ENCODE measurements at places on chromosomes 1 and 21.

DNA sequence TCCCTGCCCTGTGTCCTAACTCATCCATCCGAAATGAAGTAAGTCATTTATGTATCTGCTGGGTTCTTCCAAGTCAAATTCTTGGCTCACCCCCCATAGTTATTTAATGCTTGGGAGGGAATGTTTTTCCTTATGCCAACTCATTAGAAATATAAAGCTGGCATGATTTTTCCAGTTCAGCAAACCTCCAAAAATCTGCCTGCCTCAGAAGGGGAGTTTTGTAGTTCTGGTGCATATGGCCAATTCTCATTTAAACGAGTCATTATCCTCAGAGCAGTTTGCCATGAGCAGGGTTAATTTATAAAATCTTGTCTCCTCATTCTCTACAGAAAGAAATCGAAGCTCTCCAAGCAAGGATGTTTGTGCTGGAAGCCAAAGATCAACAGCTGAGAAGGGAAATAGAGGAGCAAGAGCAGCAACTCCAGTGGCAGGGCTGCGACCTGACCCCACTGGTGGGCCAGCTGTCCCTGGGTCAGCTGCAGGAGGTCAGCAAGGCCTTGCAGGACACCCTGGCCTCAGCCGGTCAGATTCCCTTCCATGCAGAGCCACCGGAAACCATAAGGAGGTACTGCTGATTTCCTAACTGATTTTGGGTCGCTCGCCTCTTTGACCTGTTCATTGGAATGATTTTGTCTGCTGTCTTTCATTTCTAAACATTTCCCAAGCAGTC, 144.1 kb downstream of the DISC1 start:
- DNase-seq, result no peak

GRCh38 chr1:235882816-235883215, 16.1 kb upstream of the LYST start:
- no peak for DNase-seq

- no peak for DNase-seq
Observed at GRCh38 chr1:183638649-183639387, 3.2 kb upstream of the ARPC5 start.

- DNase-seq, result no peak
Observed at GRCh38 chr1:213003256-213003655, 12.4 kb downstream of the ANGEL2 start.

DNA sequence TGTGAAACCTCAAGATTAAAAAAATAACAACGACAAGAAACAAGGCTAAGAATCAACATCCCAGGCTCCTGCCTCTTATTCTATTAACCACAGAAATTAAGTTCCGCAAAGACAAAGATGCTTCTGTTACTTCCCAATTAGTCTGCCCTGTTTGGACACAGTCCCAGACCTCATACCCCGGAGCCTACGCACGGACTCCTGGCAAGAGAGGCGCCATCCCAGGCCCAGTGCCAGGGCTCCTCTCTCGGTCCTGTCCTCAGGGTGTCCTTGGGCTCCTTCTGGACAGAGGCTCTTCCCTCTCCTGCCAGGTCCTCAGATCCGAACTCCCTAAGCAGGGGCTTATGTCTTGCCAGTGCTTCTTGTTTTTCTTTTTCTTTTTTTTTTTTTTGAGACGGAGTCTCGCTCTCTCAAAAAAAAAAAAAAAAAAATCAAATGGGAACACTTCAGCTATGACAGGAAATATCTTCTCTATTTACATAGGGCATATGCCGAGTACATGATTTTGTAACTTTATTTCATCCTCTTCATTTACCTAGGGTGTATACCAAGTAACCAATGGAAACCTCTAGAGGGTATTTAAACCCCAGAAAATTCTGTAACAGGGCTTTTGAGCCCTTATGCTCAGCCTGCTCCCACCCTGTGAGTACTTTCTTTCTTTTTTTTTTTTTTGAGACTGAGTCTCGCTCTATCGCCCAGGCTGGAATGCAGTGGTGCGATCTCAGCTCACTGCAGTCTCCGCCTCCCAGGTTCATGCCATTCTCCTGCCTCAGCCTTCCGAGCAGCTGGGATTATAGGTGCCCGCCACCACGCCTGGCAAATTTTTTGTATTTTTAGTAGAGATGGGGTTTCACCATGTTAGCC, 11.7 kb upstream of the ENO1 start:
- no peak for DNase-seq

- DNase-seq, result no peak
Observed at GRCh38 chr1:150072959-150073358, 5.4 kb downstream of the VPS45 start.

- DNase-seq, result no peak
Observed at GRCh38 chr1:5939271-5940170, 52.7 kb downstream of the NPHP4 start.

GRCh38 chr1:46682064-46682463, 10.4 kb downstream of the TEX38 start:
- no peak for DNase-seq

GRCh38 chr1:101603726-101604125, 366.9 kb downstream of the S1PR1 start:
- no peak for DNase-seq

- DNase-seq, result no peak
Observed at GRCh38 chr1:229538945-229539344, 19.6 kb downstream of the ABCB10 start.

DNA sequence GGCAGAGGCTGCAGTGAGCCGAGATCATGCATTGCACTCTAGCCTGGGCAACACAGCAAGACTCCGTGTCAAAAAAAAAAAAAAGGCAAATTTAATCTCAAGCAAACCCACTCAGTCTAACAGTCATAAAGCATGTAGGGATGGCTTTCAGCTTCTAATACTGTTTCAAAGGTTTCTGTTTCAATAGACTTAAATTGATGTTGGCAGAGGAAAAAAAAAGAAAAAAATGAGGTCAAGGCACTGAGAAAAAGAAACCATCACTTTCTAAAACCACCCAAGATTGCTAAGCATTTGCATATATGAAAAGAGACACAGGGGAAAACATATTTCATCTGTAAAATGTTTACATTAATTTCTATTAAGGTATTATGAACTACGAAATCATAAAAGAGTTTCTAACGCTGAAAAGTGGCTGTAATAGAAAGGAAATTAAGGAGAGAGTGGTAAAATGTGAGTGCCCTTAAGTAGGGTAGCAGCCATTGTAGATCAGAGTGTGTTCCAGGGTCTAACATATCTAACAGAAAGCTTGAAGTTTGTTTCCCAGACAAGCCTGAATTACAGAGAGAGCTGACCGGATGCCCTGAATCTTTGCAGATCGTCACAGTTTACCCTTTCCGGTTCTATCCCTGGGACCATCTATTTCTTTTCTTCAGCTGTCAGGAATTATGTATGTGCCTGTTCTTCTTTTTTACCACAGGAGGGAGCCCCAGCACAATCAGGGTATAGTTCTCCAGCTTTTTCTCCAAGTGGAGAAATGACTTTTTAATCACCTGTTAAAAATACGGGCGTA, 70.0 kb downstream of the PLD5 start:
- no peak for DNase-seq

DNA sequence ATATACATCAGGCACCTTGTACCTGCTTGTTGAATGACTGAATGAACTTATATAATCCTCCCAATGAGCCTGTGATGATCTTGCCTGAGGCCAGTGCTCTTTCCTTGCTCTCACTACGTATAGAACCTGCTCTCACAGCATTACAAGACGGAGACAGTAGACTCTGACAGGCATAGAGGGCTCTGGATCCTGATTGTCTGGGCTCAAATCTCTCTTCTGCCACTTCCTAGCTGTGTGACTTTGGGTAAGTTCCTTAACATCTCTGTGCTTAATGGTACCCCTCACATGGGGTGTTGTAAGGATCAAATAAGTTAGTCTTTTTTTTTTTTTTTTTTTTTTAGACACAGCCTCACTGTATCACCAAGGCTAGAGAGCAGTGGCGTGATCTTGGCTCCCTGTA, 4.2 kb upstream of the MAN1C1 start:
- DNase-seq, result no peak

GRCh38 chr1:108502624-108503023, 52.5 kb downstream of the NBPF6 start:
- DNase-seq, result no peak

- DNase-seq, result no peak
Observed at GRCh38 chr1:6770751-6771440, 14.4 kb upstream of the CAMTA1 start.

GRCh38 chr1:52533713-52534112, 19.2 kb downstream of the TUT4 start:
- no peak for DNase-seq

GRCh38 chr1:117793413-117793812, 136.0 kb downstream of the GDAP2 start:
- no peak for DNase-seq

GRCh38 chr1:162632217-162632666, at the start of gene DDR2:
Gene DDR2 (plus strand): TSS chr1:162632464. CDS start chr1:162719064, 86,600 bp downstream.
- DNase-seq, result no peak

DNA sequence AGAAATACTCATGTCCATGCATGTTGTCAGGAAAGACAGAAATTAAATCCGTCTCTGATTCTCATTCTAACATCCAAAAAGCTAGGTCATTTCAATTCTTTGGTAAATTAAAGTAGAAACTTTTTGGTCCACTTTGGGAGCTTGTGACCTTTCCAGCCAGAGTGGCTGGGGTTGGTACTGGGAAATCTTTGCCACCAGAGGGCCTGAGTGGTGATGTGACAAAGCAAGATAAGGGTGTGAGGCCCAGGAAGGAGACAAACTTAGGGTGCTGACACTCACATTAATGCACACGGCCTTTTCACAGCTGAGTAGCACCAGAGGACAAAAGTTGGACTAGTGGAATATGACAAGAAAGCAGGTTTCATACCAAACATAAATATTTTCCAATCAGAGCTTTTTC, 144.3 kb downstream of the DNM3 start:
- no peak for DNase-seq

DNA sequence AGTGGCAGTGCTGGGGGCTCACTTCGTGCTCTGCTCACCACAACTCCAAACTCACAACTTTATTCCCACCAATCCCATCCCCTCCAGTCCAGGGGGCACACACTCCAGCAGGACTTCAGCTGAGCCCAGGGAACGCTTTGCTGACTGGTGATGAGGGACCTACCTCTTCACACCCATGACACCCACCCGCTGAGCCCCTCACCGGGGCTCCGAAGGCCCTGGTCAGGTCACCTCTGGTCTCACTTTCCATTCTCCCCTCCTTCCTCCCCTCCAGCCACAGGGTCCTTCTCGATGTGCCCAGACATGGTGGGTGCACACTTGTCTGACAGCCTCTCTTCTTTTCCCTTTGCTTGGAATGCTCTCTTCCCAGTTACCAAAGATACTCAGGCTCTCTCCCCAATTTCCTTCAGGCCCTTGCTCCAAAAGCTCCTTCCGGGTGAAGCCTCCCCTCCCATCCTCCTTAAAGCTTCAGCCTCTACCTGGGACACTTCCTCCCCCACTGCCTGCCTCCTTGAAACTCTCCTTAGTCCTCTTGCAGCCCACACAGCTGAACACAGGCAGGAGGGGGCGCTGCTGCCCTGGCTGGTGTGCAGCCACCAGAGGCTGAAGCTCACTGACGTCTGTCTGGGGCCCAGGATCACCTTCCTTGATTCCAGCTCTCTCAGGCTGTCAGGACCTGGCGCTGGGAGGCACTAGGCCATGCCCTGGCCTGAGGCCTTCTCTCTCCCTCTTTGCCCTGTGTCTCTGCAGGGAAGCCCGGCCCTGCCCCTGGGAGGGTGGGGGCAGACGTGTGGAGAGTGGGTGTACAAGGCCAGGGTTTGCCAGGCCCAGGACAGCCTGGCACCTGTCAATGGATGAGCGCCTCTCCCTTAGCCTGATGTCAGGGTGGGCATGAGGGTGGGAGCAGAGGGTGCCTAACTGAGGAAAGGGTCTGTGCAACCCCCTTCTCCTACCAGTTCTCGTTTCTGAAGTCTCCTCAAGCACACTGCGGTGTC, 1.6 kb downstream of the KCNE1 start:
- peak; percentile 72 for DNase-seq

DNA sequence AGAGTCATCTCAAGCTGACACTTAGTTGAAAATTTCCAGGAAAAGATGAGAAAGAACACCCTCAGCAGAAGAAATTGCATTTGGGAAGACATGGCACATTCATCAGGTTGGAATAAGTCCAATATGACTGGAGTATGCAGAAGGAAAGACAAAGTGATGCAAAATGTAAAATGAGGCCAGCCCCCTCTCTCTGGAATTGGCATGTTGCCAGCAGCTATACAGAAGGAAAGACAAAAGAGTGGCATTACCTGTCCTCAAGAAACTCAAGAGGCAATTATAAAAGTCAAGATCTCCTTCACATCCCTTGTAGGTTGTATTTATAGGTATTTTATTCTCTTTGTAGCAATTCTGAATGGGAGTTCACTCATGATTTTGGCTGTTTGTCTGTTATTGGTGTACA, 426.3 kb downstream of the AGBL4 start:
- no peak for DNase-seq

DNA sequence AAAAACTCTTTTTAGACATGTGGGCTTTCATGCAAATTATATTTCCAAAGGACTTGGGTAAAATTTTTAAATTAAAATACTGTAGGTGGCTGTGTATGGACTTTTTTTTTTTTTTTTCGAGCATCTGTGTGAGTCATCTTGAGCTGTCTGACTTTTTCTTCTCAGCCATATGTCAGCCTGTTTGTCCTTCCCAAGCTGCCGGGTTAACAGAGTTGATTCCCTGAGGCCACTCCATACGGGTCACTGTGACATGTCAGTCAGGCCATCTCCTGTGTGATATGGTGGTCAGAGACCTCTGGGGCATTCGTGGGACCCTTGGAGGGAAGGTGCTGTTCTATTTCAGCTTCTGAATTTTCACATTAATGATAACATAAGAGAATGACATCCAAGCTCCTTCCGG, 148.3 kb downstream of the KCNJ6 start:
- no peak for DNase-seq

- peak; percentile 74 for DNase-seq
Observed at GRCh38 chr1:111602974-111603373, 16.6 kb upstream of the RAP1A start.

DNA sequence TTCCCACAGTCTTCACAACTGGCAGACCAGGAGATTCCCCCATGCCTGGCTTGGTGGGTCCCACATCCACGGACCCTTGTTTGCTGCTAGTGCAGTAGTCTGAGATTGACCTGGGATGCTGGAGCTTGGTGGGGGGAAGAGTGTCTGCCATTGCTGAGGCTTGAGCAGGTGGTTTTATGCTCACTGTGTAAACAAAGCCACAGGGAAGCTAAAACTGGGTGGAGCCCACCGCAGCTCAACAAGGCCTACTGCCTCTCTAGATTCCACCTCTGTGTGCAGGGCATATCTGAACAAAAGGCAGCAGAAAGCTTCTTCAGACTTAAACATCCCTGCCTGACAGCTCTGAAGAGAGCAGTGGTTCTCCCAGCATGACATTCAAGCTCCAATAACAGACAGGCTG, 177.3 kb upstream of the ETV3 start:
- no peak for DNase-seq

DNA sequence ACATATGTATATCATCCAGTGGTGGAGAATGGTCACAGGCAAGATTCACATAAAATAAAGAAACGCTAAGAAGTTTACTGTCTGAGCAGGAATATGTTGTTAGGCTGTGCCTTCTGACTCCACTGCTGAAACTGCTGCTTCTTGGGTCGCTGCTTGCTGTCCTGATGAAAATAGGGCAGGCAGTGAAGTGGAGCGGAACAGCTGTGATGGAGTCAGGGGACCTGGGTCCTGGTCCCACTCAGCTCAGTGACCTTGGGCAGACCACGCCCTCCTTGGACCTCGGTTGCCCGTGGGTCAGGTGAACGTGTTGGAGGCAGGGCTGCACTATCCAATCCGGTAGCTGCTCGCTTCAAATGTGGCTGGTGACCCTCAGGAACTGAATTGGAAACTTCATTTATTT, 33.4 kb upstream of the IFFO2 start:
- DNase-seq, result no peak

- DNase-seq, result peak; percentile 86
Observed at GRCh38 chr1:23838401-23838866, 13.2 kb upstream of the HMGCL start.

- DNase-seq, result no peak
Observed at GRCh38 chr1:106620521-106620954, 435.9 kb upstream of the PRMT6 start.
